ENCODE measurements at places on chromosomes 3 and 15. TPM values are rescaled to one million over a fixed set of nuclear protein-coding genes. Genes with fewer than 3 reads are reported as not detected.
A peak's percentile ranks its signal among the peaks of the same experiment; 100 is the strongest.

GRCh38 chr3:192331749-192332385, 395.5 kb downstream of the FGF12 start:
- DNase-seq = no peak

DNA sequence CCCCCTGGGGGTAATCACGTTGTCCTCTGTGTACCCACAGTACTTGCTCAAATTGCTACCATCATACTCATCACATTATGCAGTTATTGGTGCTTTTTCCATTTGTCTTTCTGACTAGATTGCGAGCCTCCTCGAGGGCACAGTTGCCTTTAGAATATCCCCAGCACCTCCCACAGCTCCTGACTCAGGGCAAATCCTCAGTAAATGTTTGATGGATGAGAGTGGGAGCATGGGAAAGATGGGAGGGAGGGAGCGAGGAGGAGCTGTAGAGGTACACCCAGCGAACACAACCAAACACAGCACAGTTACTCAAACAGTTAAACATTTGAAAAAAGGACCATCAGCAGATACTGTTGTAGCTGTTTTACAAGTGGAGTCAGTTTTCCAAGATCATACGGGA, 27.9 kb downstream of the SIDT1 start:
- DNase-seq = no peak

- no peak for DNase-seq
Observed at GRCh38 chr15:73983211-73983727, 8.8 kb downstream of the STOML1 start.

DNA sequence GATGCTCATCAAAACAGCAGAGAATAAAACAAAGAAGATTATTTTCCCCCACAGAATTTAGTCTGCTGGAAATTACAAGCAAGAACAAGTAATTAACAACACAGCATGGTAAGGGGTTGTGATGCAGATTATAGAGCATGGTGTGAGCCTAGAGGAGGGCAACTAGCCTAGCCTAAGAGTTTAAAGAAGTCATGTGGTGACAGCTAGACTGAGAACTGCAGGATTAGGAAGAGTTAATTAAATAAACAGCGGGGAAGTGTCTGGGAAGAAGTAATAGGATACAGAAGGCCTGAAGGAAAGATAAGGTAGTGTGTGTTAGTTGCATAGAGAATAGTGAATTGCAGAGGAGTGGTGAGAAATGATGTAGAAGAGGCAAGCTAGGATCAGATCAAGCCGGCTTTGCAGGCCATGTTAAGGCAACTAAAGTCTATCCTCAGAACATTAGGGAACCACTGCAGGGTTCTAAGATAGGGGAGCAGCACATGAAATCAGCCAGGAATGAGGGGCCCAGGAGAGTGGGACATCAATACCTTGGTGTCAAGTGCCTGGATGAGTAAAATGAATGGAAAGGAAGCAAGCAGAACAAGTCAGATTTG, 11.9 kb upstream of the PKM start:
- no peak for DNase-seq

GRCh38 chr3:17623464-17623863, 119.0 kb downstream of the TBC1D5 start:
- DNase-seq = no peak

- no peak for DNase-seq
Observed at GRCh38 chr3:130907966-130908365, 14.1 kb downstream of the ATP2C1 start.

GRCh38 chr3:127751163-127751621, 71.1 kb downstream of the MGLL start:
- DNase-seq = no peak

DNA sequence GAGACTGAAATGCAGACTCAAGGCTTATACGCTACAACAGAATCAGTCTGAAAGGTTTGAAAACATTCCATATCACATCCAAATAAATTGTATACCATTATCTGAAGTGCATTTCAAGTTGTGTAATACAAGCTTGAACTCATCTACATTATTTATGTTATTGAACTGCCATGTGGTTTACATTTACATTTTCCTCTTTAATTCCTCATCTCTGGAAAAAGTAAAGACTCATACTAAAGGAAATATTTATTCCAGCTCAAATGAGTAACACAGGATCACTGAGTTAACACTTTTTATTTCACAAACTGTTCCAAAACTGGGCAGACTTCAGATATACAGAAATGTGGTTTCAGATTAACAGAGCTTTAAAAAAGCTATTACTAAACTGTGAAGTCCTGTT, 282.5 kb downstream of the ULK4 start:
- DNase-seq = no peak

GRCh38 chr3:141979050-141979671, 102.7 kb downstream of the ATP1B3 start:
- DNase-seq = no peak

- no peak for DNase-seq
Observed at GRCh38 chr3:183108001-183108449, 8.7 kb upstream of the MCCC1 start.

DNA sequence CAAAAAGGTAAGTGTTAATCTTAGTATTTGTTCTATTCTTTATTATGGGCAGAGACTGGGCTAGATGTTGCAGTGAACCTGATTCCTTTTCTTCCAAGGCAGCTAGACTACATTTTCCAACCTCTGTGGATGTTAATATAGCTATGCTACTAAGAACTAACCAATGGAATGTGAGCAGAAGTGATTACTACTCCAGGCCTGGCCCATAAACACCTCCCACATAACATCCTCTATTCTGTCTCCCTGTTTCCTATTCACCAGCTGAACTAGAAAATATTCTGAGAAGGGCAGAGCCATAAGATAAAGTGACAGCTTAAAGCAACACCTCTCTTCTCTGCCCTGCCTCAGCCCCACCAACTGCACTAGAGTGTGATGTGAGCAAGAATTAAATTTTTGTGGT, 29.4 kb downstream of the CD200R1L start:
- DNase-seq = no peak

DNA sequence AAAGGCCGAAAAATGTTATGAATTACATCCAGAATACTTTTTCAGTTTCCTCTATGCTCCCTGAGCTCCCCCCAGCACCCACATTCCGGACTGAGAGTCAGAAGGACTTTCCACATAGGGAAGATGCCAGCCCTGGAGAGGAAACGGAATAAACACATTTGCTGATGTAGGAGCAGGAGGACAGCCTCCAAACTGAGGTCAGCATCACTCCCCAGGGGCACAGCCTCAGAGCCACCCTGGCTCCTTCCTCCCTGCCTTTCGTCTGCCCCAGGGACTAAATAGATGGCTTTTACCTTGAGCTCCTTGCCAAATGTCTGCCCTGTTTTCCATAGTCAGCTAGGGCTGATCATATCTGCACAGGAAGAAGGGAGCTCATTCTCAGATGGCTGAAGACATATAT, 22.6 kb upstream of the SLCO2A1 start:
- no peak for DNase-seq

GRCh38 chr3:22959593-22959992, 243.5 kb upstream of the UBE2E2 start:
- no peak for DNase-seq

- DNase-seq = peak; percentile 31
Observed at GRCh38 chr3:30140356-30141075, 465.9 kb upstream of the TGFBR2 start.

DNA sequence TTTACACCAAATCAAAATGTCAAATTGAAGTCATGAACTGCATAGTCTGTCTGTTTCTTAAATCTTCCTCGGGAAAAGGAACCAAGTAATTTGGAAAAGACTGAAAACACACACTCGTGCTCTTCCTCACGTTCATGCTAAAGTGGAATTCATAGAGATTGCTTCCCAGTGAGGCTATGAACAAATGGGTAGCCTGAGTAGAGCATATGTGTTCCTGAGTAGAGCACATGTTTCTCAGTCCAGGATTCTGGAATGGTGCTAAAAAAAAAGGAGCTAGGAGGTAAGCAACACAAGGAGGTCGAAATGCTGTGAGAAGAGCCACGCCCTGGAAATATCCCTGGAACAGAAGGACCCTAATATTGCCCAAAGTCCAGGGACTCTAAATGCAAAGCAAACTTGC, 494.2 kb upstream of the THBS1 start:
- no peak for DNase-seq

DNA sequence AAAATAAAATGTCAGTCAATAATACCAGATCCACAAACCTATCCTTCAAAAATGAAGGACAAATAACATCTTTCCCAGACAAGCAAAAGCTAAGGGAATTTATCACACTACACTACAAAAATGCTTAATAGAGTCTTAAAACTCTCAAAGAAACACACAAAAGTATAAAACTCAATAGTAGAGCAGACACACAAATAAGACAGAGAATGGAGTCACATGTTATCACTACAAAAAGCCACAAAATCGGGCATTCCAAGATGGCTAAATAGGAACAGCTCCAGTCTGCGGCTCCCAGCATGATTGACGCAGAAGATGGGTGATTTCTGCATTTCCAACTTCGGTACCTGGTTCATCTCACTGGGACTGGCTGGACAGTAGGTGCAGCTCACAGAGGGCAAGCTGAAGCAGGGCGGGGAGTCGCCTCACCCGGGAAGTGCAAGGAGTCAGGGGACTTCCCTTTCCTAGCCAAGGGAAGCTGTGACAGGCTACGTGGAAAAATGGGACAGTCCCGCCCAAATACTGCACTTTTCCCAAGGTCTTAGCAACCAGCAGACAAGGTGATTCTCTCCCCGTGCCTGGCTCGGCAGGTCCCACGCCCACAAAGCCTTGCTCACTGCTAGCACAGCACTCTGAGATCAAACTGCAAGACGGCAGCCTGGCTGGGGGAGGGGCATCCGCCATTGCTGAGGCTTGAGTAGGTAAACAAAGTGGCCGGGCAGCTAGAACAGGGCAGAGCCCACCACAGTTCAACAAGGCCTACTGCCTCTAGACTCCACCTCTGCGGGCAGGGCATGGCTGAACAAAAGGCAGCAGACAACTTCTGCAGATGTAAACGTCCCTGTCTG, 46.3 kb downstream of the SENP7 start:
- no peak for DNase-seq

DNA sequence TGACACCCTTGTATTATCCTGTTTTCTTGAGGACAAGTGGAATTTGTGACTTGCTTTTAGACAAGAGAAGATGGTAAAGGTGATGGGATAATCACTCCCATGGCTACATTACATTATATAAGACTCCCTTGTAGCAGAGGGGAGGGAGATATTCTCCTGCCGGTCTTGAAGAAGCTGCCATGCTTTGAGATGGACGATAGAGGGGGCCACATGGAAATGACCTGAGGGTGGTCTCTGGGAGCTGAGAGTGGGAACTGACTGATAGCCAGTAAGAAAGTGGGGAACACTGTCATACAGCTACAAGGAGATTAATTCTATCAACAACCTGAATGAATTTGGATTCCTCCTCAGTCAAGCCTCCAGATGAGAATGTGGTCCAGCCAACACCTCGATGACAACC, 540.1 kb downstream of the NTRK3 start:
- DNase-seq = peak; percentile 20

GRCh38 chr15:55601374-55601773, 13.2 kb upstream of the PYGO1 start:
- no peak for DNase-seq

DNA sequence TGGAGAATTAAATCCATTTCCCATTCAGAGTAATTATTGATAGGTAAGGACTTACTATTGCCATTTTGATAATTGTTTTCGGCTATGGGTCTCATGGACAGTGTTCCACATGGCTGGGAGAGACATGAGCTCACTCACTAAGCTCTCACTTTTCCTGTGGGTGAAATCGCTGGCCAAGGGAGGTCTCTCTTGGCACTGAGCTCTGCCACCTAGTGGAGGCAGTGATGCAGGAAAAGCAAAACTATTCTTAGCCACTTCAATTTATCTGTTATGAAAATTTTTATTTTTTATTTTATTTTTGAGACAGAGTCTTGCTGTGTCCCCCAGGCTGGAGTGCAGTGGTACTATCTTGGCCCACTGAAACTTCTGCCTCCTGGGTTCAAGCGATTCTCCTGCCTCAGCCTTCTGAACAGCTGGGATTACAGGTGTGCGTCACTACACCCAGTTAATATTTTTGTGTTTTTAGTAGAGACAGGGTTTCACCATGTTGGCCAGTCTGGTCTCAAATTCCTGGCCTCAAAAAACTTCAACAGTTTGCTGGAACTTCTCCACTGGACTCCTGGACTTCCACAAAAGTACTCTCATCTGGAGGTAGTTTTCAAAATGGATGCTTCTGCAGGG, 4.7 kb upstream of the RNF13 start:
- DNase-seq = peak; percentile 84

DNA sequence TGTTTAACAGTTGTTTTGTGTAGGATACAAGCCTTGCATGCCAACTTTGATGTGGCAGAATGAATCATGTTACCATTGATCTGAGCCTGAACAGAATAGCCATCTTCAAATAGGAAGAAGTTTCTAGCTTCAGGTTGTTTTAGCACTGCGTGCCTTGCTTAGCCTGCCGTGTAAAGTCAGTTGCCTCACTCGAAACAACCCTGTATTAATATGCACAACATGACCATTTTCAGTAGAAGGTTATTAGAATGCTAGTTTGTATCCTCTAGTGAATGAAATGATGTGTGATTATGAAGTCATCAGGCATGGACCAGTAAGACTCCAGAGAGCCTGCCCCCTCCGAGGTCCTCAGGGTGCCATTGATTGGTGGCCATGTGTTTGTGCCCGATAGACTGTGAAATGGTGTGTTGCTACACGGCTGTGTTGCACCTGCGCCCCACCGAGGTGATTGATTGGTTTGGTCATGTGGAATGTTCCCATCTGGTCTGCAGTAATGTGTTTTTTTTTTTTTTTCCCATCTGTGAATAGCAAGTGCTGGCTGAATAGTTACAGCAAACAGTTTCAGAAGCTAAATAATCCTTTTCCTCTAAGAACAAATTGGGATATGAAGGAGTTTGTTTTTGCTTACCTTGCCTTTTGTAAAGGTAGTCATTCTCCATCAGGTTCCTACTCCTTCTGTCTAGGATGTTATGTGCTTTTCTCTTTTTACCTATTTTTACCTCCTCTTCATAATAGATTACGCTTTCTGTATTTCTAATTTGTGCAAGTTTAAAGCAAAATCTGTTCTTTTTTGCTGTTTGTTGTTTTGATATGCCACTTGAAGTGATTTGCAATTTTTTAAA, 214.9 kb downstream of the TCF12 start:
- DNase-seq = no peak

GRCh38 chr3:130582457-130583153, 65.6 kb downstream of the COL6A6 start:
- DNase-seq = peak; percentile 50

GRCh38 chr15:47470983-47471382, 246.3 kb upstream of the SEMA6D start:
- DNase-seq = no peak

NR1I2 gene
- not detected for total RNA-seq

ITIH1 gene
- not detected for total RNA-seq

GPR27 gene
- 0.66 TPM for total RNA-seq

MUSTN1 gene
- 0.43 TPM for total RNA-seq

FBXW12 gene
- not detected for total RNA-seq

THBS1 gene
- 8.2 TPM for total RNA-seq

ALDH1A2 gene
- total RNA-seq = 0.18 TPM

IGDCC3 gene
- total RNA-seq = 0.24 TPM

PLA1A gene
- total RNA-seq = 41.4 TPM

SLC7A14 gene
- total RNA-seq = not detected
